ENCODE measurements at places on chromosomes 13 and 19.

DNA sequence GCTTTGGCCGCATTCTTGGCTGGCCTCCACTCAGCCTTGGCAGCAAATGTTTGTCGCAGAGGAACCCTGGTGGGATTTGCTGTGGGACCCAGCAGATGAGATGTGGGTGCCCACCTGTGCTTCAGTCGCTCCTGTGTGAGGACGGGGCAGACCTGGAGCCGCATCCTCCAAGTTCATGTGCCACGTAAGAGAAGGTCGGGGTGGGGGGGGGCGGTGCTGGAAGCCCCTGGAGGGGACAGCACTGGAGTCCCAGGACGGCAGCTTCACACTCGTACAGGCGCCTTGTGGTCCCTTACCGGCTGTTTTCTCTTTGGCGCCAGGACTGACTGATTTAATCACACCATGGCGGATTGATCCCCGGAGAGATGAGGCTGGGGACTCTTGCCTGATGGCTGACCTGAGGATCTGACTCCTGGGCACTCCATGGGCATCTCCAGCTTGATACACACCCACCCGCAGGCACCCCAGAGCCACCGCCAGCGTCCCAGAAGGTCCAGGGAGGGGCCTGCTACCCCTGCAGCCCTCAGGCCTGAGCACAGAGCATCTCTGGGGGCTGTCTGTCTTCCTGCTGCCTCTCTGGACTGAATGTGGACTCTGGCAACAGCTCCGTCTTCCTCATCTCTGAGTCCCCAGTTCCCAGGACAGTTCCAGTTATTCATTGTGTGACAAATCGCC, 10.0 kb upstream of the GRTP1 start:
- no peak for DNase-seq

GRCh38 chr13:97429681-97430081, 4.3 kb upstream of the RAP2A start:
- no peak for DNase-seq

GRCh38 chr13:101576455-101576854, 124.0 kb downstream of the ITGBL1 start:
- DNase-seq: no peak

DNA sequence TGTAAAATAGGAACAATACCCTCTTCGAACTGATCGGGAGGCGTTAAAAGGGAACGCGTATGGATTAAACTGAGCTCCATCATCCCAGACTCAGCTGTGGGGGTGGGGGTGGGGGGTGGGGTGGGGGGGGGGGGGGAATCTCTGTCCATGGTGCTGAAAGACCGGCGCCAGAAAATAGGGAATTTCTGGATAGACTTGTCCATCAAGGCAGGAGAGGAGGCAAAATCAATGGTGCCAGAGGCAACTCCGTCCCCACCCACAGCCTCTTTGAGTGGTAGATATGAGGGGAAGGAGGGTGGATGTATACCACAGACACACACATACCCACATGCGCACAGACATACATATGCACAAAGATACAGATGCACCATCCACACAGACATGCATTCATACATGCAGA, 37.4 kb downstream of the ZNF787 start:
- no peak for DNase-seq
